NCI-H1694 treated with DMSO at 0.1 percent for 48 hours (cell line): ENCODE measurements at places on chromosomes 4 and X.

- DNase-seq = no peak
These were observed 197.0 kb downstream of the CAMK2D start for GRCh38 chr4:113564493-113564892.

- no peak for DNase-seq
These were observed 763 bp downstream of the USP38 start for GRCh38 chr4:143185253-143186107.

GRCh38 chr4:99723612-99724011, 66.0 kb upstream of the C4orf54 start:
- DNase-seq = no peak

DNA sequence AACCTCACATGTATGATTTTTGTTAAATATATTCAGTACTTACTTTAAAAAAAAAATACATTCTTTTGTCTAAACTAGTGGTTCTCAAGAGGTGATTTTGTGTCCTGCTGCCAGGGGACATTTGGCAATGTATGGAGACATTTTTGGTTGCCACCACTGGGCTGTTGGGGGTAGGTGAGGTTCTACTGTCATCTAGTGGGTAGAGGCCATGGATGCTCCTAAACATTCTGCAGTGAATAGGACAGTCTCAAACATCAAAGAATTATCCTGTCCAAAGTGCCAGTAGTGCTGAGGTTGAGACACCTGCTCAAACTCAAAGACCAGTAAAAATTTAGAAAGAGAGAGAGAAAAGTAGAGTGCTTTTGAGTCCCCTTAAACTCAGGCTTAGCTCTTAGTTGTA, 32.9 kb upstream of the PGM2 start:
- DNase-seq = peak; percentile 33

GRCh38 chr4:61318431-61318830, 118.3 kb downstream of the ADGRL3 start:
- DNase-seq = no peak

DNA sequence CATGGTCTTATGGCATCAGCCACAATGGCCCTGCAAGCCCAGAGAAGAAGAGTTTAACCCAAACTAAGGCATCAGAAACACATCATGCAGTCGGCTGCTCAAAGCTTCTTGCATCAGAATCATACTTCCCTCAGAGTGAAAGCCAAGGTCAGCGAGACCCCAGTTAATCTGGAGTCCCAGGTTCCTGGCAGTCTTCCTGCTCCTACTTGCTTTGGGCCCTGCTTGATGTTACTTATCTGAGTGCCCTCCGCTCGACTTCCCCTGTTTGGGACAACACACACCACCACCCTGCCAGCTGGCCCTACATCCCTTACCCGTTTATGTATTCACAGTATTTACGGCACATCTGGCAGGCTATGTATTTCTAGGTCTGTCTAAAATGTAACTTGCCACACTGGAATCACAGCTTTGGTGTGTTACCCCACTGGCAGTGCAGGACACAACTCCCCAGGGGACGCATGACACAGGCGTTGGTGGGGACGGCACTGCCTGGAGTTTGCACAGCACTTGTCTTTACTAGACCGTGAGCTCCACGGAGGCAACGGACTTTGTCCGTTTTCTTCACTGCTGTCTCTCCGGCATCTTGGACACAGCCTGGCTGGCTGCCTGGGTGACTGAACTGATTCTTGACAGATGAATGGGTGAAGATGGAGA, 22.8 kb downstream of the CRMP1 start:
- peak; percentile 13 for DNase-seq

DNA sequence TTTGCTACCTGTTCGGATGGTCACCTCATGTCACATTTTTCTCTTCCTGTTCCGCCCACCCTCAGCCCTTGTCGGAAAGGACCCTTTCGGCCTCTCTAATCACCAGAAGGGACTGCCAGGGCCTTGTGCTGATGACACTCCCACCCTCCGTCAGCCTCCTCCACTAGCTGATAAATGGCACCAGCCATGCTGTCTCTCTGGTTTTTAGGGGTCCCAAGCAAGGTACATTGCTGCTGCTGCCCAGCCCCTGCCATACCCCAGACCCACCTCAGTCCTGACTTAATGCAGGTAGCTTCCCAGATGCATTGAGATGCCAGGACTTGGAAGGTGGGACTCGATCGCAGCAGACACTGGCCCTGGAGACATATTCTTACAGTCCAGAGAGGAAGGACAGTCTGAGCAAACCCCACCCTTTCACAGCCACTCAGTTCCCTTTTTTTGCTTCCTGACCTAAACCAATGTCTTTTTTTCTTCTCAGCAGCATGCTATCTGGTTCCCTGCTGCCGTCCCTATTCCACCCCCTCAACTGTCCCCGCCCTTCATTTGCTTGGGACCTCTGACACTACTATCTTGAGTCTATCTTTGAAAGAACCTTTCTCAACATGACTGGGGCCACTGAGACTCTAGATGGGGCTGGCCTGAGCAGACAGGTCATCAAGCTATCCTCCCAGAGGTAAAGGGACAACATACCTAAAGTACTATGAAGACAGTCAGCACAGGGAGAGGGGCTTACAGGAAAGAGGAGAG, at the start of gene BTK:
Gene BTK, minus strand, starts transcription at position 397 of the 747 bp plus-strand sequence. CDS start 10,907 bp downstream, outside the sequence.
- DNase-seq = no peak

- no peak for DNase-seq
These were observed 467.0 kb upstream of the DIPK2B start for GRCh38 chrX:45667666-45668065.

- DNase-seq = no peak
These were observed 577.5 kb downstream of the IQCM start for GRCh38 chr4:149238097-149238496.

- DNase-seq = no peak
These were observed 85.3 kb downstream of the ANXA10 start for GRCh38 chr4:168177546-168178149.

- no peak for DNase-seq
These were observed 5.5 kb upstream of the DCTD start for GRCh38 chr4:182922501-182923284.

GRCh38 chrX:154596290-154596929, 11.5 kb downstream of the CTAG1A start:
- DNase-seq = no peak

DNA sequence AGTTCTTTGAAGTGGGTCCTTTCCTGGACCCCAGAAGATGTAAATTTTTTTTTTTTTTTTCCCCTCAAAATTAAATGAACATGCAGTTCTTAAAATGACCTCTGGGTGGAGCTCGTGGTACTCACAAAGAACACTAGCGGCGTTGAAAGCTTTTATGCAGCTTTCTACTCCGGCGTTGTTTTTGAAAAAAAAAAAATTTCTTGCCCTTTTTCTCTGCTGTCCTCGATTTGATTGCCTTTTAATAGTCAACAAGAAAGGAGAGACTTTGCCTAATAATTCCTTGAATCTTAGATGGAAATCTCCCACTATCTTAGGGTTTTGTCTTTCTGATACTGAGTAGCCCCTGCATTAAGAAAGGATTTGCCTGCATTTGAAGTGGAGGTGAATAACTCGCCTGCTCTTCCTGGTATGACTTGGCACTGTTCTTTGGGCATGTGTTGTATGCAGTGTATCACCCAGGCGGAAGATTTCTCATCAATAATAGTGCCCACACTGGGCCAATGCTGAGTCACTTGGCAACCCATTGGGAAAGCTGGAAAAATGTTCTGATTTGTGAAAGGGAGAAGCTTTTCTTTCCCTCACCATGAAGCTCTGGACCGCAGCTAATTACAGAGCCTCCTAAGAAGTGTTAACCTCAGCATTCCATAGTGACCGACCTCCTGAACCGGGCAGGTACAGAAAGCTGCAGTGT, 104.0 kb downstream of the PHEX start:
- DNase-seq = peak; percentile 58

- no peak for DNase-seq
These were observed 145.4 kb upstream of the PLAC1 start for GRCh38 chrX:134803551-134804183.

GRCh38 chr4:7361280-7361895, 73.3 kb downstream of the PSAPL1 start:
- no peak for DNase-seq

GRCh38 chr4:24890561-24891126, 22.2 kb downstream of the CCDC149 start:
- no peak for DNase-seq

- DNase-seq = no peak
These were observed 98.0 kb downstream of the CDS1 start for GRCh38 chr4:84680956-84681355.

DNA sequence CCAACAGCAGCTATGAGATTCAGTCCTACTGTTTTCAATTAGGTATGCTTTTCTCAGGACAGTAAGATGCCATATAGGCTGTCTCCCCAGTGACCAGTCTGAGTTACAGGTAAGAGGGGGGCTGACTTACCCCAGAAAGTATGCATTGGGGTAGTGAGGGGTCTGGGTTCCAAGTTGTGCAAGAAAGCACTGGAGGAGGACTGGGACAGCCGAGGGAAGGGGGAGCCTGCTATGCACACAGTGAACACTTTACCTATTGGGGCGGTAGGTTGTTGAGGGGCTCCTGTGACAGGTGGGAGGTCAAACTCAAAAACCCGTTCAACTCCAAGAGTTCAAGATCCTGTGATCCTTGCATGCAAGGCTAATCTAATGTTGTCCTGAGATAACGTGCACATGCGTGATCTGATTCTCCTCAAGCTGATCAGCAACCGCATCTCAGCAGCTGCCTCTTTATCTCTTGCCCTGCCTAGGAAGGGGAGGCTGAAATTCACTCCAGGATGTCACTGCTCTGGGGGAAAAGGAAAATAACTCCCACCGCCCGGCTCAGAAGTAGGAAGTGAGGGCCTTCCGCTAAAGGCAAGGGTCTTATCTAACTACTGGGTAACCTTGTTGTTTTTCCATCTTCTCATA, 108.8 kb upstream of the KIT start:
- no peak for DNase-seq

GRCh38 chr4:150439451-150439933, 142.5 kb upstream of the MAB21L2 start:
- DNase-seq = no peak

DNA sequence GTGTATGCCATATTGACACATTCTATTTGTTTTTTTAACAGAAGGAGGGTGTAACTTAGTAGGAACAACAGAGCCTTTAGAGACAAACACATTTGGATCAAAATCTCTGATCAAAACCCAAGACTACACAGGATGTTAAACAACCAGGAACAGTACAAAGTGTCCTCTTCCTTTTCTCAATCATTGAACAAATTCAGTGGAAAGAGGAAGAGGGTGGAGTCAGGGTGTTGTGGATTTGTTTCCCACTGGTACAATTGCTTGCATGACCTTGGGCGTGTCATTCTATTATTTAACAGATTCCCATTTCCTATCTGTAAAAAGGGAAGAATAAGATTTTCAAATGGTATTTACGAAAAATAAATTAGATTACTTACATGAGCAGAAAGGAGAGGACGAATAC, 1162.8 kb upstream of the PRKX start:
- DNase-seq = no peak

- no peak for DNase-seq
These were observed 8.1 kb downstream of the PCDH7 start for GRCh38 chr4:30728311-30728710.

- DNase-seq = no peak
These were observed 49.1 kb downstream of the TMEM165 start for GRCh38 chr4:55444827-55445226.

DNA sequence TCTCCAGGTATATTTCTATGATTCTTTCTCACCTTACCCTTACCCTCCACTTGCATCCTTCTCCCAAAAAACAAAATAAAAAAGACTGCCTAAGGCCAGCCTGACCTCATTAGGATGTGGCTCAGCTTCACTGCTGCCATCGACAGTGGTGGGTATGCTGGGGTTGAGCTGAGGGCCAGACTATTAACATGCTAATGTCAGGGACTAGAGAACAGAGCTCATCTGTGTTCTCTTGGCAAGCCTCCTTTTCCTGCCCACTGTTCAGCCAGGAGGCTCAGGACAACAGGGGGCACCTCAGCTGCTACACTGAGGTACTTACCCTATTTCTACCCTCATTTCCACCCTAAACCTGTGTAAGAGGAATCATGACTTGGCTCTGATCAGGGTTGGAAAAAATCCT, 59.3 kb downstream of the MSN start:
- no peak for DNase-seq

DNA sequence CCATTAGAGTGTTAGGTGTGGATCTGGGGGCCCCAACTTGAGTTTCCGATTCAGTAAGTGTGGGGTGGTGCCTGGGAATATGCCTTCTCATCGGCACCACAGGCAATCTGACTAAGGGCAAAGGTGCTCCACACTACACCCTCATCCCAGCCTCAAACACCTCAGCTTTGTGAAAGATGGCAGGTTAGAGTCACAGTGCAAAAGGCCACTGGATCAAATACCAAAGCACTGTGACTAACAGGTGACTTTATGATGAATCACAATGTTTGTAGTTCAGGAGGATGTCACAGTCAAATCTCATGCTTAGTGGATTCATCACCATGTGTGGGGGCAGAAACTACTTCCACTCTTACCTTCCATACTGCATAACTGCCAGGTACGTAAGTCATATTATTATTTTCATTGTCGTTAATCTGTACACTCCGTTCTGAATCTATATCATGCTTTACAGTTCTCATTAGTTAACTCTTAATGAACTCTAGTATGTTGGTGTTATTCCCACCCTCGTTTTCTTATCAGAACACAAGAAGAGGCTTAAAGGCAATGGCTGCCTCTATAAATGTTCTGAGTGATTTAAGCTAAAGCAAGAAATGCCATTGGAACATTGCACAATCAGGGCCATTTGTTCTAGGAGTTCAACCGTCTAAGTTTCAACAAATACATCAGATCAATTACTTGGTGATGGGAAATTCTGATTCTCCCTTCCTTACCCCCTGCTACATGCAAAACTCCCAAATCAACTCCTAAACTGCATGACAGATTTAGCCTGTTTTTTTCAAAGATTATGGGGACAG, 50.2 kb downstream of the PRKG2 start:
- DNase-seq = no peak

- no peak for DNase-seq
These were observed 58.0 kb upstream of the H2AZ1 start for GRCh38 chr4:100008048-100008447.

GRCh38 chr4:40046311-40046980, 10.2 kb upstream of the N4BP2 start:
- no peak for DNase-seq

DNA sequence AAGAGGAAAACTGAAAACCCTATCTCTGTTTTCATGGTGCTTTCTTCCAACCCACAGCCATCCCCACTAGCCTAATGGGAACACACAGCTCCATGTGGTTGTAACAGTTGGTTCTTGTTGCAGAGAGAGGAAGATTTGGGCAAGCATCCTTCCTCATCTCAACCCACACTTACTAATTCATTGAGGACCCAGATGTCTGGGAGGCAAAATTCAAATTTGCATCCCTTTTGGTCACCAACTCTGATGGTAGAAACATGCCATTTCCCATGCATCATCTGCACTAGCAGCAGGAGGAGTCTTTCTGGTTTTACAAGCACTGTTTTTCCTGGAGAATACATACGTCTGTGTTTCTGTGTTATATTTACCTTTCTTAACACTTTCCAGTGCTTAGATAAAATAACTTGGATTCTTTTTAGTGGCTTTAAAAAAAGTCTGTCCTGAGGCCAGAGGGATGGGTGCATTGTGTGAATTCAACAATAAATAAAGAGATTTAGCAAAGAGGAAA, 301.0 kb downstream of the KCTD8 start:
- no peak for DNase-seq
